ENCODE measurements at places on chromosomes 1 and 21.

DNA sequence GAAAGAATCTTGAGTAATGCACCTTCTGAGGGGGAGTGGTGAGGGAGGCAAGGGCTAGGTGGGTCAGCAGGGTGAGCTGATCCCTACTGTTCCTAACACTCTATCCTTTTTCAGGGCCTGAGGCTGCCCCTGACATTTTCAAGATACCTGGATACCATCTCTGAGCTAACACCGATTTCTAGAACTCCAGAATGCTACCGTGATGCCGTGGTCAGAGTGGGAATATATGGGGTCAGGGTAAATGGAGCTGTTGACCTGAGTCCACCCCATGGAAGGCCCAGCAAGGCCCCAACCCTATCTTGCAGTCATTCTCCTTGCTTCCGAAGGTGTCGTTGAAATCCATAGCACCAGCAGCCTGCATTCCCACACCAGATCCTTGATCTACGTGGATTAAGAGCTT is 18.0 kb upstream of the PTPRF start:
- DNase-seq: no peak

- no peak for DNase-seq
Measured at GRCh38 chr1:172178886-172179285, 241.6 kb upstream of the C1orf105 start.

GRCh38 chr1:207427832-207428585 is 26.1 kb upstream of the CR2 start:
- DNase-seq: no peak

DNA sequence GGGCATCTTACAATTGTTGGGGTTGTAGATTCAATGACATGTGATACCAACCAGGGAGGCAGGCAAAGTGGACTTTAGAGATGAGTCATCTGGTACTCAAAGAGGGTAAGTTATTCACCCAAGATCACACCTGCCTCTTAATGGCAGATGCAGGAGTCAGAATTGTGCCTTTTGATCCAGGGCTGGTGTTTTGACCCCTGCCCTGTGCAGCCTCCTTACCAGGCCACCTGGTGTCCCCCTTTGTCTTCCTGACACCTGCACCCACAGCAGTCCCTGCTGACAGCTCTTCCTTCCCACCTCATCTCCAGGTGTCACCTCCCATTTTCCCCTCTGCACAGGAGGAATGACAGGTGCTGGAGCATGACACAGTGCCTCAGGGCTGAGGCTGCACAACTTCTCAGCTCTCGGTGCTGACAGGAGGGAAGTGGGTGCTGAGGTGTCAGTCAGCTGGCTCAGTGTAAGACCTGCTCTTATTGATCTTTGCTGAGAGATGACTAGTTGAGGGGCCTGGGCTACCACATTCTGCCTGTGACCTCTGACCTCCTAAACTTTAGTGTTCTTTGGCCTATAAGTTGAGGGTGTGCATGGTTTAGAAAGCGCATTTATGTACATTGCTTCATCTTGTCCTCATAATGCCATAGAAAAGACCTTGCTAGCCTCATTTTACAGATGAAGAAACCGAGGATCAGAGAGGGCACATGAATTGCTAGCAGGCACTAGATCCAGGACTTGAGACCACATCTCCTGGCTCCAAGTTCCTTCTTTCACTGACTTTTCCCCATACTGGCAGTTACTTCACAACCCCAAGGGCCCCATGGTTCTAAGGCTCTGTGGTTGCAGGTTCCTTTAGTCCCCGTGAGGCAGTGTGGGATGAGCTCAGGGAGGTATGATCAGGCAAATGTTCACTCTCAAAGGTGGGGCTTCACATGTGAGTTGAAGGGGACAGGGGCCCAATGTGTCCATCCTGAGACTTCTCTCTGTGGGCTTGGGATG is 31.3 kb downstream of the CACNA1E start:
- DNase-seq: no peak
